Vagina (tissue), 2 donors: ENCODE measurements at places on chromosomes 2 and 18.

DNA sequence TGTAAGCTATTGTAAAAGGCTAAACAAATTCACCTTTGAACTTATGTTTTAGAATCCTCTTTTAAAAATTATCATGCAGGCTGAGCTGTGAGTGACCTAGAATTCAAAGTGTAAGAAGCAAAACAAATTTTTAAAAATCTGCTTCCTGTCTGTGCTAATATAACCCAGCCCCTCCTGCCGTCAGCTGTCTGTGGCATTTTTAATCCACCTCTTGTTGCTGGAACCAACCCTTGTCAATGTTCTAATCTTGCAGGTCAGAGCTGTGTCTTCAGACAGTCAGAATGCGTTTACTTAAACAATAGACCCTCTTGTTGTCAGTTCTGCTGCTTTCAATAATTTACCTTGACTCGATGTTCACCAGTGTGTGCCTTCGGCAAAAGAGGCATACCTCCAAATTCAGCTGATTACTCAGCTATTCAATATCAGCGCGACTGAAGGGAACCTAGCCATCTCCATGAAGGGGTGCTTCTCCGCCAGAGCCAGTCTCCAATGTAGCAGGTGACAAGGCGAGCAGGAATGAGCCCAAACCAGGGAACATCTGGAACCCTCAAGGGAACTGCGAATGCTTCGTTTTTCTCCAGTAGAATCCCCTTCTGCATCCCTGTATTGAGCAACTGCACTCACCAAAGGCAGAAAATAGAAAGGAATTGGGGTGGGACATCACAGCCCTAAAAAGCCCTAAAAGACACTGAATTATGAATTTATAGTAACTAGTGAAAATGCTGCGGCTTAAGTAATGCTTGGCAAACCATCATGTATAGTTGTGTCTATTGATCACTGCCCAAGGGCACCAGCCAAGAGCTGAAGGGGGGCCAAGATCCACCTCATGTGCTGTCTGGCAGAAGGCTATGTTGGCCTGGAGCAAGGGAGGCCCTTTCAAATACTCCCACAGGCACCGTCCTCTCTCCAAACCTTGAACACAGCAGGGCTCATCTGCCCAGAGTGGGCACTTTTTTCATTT lies 62.5 kb downstream of the LYPD6B start:
- DNase-seq, result no peak

DNA sequence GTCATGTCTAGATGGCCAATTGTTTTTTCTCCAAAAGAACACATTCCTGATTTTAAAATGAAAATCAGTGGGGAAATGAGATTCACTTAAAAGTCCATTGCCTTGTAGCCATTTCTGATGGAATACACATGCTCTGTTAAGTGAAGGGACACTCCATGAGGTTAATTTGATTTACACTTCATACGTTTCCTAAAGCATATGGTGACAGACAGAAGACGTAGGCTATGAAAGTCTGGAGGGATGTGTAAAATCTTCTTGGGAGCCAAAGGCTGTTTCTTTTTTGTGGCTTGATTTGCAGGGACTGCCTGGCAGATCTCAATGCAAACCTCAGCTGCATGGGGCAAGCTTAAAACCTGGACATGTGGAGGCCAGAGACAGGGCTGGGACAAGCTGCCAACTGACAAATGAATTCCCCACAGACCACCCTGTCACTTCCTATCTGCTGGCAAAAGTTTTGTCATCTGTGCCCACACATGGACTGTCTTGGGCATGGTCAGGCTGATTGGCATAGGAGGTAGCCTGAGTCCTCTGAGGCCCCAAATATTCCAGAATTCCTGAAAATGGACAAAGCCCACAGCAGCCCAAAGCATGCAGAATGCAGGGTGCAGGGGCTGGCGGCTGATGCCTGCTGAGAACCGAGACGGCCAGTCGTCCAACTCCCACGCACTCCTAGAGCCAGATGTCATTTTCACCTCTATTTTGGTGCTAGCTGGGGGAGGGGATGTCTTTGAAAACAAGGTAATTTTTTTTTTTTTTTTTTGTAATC lies 73.9 kb downstream of the SDC1 start:
- DNase-seq, result no peak

- no peak for DNase-seq
Measured at GRCh38 chr2:73260338-73260984, 23.8 kb downstream of the FBXO41 start.

GRCh38 chr18:3147935-3148554 lies 71.7 kb downstream of the MYOM1 start:
- DNase-seq, result no peak

DNA sequence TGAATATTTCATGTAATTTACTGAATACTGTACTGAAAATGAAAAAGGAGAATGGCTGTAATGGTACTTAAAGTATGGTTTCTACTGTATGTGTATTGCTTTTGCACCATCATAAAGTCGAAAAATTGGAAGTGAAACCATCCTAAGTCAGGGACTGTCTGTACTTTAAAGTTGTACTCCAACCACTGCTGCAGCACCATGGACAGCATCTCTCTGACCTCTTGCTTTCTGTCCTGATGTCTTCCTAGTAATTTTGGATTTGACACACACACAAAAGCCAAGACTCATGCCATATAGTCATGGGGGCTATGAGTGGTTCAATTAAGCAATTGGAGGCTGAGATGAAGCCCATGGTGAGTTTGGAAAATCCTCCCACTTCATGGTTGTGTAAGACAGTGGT lies 256.3 kb upstream of the PKDCC start:
- DNase-seq, result no peak

- DNase-seq, result no peak
Measured at GRCh38 chr2:135909976-135910375, 33.7 kb upstream of the MCM6 start.

- no peak for DNase-seq
Measured at GRCh38 chr18:10690035-10690329, 164.2 kb downstream of the NAPG start.

DNA sequence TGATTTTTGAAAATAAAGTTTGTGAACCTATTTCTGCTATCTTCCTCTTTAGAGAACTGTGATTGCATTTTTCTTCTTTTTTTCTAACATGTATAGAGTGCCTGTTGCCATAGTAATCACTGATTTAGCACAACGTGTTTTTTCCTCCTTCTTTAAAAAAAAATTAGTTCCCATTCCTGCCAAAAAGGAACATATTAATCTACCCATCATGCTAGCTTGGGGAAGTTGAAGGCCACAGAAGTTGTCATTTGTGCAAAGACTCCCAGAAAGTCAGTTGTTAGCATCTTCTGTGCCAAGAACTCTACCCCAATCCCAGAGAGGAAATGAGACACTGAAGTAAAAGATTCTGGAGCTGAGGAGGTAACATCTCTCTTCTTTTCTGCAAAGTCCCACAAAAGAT lies 57.3 kb downstream of the SLC8A1 start:
- DNase-seq, result no peak

GRCh38 chr18:2981212-2981728 lies 31.7 kb downstream of the LPIN2 start:
- DNase-seq, result no peak

DNA sequence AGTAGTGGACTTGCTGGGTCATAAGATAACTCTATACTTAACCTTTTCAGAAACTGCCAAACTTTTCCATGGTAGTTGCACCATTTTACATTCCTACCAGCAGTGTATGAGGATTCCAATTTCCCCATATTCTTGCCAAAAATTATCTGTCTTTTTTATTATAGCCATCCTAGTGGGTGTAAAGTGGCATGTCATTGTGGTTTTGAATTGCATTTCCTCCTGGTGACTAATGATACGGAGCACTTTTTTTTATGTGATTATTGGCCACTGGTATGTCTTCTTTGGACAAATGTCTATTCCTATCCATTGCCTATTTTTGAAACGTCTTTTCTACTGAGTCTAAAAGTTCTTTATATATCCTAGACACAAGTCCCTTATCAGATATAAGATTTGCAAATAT lies 44.3 kb downstream of the CACNB4 start:
- DNase-seq, result no peak

- DNase-seq, result no peak
Measured at GRCh38 chr18:24272229-24272525, 125.4 kb downstream of the OSBPL1A start.

DNA sequence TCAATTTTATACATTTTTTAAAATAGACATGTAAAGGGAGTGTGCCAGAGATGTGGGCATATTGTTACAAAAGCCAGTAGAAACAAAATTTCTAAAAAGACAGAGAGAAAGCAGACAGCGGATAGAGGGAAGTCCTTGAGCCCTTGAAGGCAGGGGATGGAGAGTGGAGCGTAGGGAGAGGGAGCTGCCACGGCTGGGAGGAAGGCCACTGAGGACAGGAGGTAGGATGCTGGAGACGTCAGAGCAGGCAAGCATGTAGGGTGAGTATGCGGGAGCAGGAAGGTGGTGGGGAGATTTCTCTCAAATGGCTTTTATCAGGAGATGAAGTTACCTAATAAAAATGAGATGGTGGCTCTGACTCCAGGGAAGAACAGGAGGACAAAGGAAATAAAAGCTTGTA lies 24.0 kb upstream of the NCL start:
- no peak for DNase-seq

DNA sequence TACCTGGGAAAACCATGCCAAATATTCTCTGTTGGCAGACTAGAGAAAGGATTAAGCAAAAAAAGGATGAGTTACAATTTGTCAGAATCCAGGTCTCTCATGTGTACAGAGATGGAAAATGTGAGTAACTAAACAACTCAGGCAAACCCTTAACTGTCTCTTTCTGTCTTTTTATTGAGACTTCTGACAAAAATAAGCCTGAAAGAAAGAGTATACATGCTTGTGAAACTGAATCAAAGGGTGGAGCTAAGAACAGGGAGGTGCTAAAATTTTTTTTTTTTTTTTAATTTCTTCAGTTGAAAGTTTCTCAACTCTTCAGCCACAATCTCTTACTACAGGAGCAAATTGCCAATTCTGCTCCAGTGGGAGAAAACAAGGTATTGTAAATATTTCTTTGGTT lies at the start of gene SERPINB10:
Gene SERPINB10 (plus strand): TSS at position 295 of the 400 bp plus-strand sequence. CDS start 7,553 bp downstream, outside the sequence.
- no peak for DNase-seq
